Kasumi-1 (cell line): ENCODE measurements at places on chromosomes 13 and 19.

- DNase-seq = no peak
Observed at GRCh38 chr13:111955412-111956065, 111.4 kb upstream of the SOX1 start.

DNA sequence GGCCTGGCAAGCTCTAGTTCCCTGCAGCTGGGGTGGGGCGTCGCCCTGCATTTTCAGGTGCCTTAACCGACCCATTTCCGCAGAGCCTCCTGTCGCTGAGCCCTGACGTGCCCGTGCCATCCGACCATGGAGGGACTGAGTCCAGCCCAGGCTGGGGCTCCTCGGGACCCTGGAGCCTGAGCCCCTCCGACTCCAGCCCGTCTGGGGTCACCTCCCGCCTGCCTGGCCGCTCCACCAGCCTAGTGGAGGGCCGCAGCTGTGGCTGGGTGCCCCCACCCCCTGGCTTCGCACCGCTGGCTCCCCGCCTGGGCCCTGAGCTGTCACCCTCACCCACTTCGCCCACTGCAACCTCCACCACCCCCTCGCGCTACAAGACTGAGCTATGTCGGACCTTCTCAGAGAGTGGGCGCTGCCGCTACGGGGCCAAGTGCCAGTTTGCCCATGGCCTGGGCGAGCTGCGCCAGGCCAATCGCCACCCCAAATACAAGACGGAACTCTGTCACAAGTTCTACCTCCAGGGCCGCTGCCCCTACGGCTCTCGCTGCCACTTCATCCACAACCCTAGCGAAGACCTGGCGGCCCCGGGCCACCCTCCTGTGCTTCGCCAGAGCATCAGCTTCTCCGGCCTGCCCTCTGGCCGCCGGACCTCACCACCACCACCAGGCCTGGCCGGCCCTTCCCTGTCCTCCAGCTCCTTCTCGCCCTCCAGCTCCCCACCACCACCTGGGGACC is 1.2 kb downstream of the ZFP36 start:
- peak; percentile 22 for DNase-seq

DNA sequence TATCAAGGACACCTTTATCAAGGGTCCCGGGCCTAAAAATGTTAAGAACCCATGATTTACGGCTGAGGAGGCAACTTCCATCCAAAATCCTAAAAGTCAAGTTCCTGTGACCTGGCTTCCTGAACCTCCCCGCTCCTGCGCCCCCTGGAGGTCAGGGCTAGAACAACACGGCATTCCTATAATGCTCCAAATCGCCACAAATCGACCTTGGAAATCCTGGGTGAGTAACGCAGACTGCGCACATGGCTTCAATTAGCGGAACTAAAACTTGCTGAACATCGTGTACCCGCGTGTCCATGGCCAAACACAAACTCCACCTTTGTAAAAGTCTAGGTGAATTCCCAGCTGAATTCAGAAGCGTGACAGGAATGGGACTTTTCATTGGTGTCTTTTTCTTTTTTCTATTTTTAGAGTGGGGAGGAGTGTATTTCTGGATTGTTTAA is 4.3 kb upstream of the C5AR1 start:
- DNase-seq = peak; percentile 41

GRCh38 chr19:46731007-46731501 is 14.1 kb upstream of the PRKD2 start:
- DNase-seq = peak; percentile 86

DNA sequence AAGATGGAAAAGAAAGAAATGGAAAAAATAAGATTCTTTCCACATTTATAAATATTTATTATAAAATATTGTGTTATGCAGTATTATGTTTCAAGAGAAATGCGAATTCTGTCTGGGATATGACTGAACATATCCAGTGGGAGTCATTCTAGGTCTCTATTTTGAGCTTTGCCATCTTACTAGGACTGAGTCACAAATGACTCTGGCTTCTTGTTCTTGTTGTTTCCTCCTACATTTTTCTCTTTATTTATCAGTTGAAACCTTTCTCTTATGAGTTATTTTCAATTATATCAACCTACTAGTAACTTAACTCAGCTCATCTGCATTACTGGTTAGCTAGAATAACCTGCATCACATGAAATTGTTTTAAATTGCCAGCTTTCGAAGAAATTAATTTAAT is 1247.3 kb downstream of the SLITRK1 start:
- DNase-seq = no peak

- peak; percentile 9 for DNase-seq
Observed at GRCh38 chr19:1315470-1316166, 29.9 kb downstream of the EFNA2 start.

DNA sequence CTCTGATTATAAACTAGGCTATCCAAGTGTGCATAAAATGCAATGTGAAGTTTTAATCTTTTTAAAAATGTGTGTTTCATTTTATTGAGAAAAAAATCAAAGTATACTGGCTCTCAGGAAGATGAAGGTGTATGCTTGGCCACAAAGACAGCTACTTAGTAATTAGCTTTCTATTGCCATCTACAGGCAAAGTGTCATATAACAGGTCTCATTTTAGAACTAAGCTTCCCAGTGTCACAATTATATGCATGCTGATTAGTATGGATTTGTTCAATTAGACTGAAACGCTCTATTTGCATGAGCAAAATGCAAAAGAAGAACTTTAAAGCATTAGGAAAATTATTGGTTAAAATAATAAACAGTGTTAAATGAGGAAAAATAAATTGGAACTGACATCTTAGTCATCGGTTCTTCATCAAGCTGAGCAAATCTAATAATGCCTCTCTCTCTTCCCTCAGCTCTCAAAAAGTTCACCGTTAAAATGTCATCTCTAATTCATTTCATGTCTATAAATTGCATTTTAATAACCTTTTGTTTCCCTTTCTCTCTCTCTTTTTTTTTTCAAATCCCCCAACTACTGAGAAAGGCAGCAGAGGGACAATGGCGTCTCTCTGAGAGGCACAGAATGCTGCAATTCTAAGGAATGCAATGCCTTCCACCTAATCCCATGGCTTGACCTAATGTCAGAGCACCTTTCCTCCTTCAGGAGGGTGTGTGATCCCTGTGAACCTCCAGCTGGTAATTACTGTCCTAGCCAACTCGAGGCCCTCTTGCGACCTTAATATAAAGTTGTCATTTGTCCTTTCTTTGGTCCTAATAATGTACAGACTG is 313.1 kb upstream of the MAB21L1 start:
- DNase-seq = peak; percentile 21

- DNase-seq = no peak
Observed at GRCh38 chr19:38422438-38422837, 3.6 kb downstream of the RASGRP4 start.

GRCh38 chr13:36880961-36881360 is 39.1 kb downstream of the SMAD9 start:
- no peak for DNase-seq

DNA sequence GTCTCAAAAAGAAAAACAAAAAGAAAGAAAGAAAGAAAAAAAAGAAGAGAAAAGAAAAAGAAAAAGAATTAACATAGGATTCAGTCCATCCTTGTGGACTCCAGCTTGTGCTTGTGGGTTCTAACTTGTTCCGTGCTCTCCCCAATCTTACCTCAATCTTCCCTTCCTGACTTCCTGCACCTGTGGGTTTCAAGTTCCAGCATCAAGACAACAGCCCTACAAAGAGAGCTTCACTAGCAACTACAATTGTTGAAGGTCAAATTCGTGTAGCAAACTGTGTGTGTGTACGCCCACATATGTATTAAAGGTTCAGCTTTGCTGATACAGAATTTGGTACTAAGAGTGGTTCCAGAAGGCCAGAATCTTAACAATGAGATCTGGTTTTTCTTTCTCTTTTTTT is 25.3 kb downstream of the FXYD5 start:
- DNase-seq = no peak

- DNase-seq = no peak
Observed at GRCh38 chr19:3398114-3398899, 31.9 kb downstream of the NFIC start.

DNA sequence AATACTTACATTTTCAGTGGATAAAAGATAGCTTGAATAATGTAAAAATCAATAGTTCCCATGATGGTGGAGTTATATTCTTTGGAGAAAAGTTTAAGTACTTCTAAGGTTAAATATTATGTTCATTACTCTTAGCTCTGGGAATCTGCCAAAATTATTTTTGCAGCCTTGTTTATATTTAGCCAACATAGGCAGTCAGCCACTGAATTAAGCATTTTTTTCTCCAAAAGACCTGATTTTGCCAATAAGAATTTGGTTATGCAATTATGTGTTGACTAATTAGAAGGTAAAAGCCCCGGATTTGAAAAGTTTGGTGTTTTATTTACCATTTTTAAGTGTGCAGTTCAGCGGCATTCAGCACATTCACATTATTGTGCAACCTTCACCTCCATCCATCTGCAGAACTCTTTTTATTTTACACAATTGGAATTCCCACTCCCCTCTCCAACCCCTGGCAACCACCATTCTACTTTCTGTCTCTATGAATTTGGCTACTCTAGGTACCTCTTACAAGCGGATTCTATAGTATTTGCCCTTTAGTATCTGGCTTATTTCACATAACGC is 90.1 kb upstream of the C1QTNF9B start:
- DNase-seq = no peak

GRCh38 chr19:50330365-50331078 is 1.3 kb upstream of the KCNC3 start:
- DNase-seq = peak; percentile 38

DNA sequence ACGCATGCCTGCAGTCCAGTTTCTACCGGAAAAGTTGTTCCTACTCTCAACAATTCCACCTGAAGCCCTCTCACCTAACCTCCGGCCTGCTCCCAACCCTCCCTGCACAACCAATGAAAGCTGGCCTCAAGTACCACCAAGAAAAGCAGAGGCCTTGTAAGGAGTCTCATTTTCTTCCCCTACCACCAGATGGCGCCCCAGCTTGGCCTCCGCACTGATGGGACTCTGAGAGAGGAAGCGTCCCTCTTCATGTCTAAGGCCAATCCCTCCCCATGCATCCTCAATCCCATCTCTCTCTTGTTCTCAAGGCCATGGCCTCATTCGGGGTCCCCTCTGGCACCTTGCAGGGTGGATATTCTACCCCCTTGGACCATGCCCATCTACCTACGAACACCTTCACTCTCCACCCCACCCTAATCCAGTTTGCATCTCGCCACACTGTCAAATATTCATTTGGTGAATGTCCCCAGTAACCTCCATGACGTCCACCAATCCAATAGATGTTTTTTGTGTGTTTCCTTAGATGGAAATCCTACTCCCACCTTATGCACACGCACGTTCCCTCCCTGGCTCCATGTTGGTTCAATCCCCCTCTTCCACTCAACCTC is 412.8 kb downstream of the ZNF536 start:
- peak; percentile 27 for DNase-seq

GRCh38 chr13:97068151-97068550 is 73.9 kb upstream of the OXGR1 start:
- no peak for DNase-seq

GRCh38 chr13:28976636-28977035 is 156.5 kb downstream of the MTUS2 start:
- no peak for DNase-seq

DNA sequence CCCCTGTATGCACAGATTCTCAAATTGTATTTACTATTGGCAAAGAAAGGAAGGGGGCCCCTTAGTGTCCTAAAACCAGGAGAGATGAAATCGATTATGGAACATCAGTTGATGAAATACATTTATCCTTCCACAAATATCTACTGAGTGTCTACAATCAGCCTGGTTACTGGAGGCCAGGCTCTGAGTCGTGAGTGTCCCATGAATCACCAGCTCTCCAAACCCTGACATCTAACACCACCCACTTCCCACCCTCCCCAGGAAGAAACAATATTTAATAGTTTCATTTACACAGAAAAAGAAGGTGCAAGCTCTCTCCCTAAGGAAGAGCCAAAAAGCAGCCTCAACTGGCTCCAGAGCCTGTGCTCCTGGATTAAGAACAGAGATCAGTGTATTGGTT is 25.2 kb downstream of the KCTD15 start:
- DNase-seq = no peak

DNA sequence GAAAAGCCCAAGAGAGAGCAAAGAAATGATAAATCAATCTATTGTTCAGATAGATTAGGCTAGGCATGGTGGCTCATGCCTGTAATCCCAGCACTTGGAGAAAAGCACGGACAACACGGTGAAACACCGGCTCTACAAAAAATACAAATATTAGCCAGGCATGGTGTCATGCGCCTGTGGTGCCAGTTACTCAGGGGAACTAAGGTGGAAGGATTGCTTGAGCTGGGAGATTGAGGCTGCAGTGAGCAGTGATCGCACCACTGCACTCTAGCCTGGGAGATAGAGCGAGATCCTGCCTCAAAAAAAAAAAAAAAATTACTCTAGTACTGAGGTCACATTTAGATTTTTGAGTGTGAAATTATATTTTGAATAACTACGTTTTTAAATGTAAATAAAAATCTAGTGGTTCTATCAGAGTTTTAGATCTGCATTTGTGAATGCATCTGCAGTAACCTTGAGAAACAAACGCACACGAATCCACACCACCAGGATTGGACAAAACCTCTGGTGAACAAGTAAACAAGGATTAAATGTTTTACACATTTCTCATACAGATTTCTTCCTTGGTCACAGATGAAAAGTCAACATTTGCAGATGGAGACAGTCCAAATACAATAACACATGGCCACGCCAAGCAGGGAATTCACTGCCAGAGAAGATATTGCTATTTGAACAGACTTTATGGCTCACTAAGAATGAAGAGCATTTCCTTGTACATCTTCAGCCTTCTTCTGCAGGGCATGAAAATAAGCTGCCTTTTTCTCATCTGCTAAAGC is 917.6 kb downstream of the PCDH9 start:
- no peak for DNase-seq

DNA sequence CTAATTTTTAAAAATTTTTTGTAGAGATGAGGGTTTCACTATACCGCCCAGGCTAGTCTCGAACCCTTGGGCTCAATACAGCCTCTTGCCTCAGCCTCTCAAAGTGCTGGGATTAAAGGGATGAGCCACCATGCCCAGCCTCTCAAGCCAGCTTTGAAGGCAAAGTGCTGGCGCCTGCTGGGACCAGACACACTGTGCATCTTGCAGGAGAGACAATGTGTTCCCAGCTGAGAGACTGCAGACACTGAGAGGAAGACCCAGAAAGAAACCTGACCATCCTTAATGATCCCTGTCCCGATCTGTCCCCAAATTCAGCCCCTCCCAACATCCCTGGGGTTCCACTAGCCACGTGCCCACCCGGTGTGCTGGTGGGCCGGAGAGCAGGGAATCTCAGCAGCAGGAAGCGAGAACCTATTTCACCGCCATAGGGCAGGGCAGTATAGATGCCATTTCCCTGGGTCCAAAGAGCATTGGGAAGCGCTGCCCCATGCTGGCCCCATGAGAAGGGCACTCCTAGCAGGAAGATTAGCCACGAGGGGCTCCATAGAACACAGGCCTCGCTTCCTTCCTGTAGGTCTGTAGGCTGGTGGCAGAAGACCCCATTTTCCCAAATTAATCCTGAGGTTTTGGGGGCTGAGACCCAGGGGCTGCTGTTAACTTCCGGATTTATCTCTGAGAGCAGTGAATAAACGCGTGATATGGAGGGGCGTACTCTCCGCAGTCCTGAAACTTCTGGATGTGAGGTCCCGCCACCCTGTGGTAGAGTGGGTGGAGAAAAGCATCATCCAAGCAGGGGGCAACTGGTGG is 968 bp downstream of the RAVER1 start:
- no peak for DNase-seq

GRCh38 chr19:30969591-30969990 is 379.6 kb downstream of the TSHZ3 start:
- no peak for DNase-seq
